ENCODE measurements at places on chromosomes 11 and 22. TPM values are rescaled to one million over a fixed set of nuclear protein-coding genes. Genes with fewer than 3 reads are reported as not detected.

Gene FLRT1
- 1.4 TPM for total RNA-seq

Gene C22orf15
- total RNA-seq: not detected

Gene E2F8
- total RNA-seq: 4.0 TPM

Gene SCN2B
- not detected for total RNA-seq

Gene CHST1
- total RNA-seq: 2.0 TPM

Gene PAX6
- total RNA-seq: 0.06 TPM

Gene CACNA1I
- 0.19 TPM for total RNA-seq

Gene P4HA3
- 0.27 TPM for total RNA-seq

DNA sequence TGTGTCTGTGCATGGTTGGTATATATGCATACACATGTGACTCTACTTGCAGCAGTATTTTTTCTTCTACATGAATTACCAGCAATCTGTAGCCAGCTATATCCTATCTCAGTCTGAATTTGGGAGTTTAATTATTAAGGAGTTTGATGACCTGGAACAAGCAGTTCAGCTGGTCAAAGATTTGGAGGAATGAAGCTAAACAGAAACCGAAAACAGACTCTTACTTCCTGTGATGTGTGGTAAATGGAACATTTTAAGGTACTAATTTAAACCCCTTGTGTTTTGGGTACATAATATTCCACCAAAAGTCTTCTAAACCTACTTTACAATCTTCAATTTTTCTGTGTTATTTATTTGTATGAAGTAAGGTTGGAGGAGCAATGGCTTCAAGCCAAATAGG lies 124.4 kb upstream of the PGR start:
- no peak for DNase-seq

GRCh38 chr11:65699306-65699705 lies 12.7 kb upstream of the KAT5 start:
- DNase-seq: no peak

GRCh38 chr11:41578421-41579051 lies 119.1 kb upstream of the LRRC4C start:
- DNase-seq: peak; percentile 93

DNA sequence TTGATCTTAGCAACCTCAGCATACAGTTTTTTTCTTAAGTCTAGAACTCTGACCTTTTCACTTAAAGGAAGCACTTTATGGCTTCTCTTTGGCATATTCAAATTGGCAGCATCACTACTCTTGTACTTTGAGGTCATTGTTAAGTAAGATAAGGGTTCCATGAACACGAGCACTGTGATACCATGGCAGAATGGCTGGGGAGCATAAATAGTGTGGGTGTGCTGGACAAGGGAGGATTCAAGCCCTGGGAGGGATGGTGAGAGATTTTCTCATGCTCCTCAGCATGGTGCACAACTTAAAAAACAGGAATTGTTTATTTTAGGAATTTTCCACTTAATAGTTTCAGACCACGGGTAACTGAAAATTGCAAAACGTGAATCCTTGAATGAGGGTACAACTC lies 111.4 kb downstream of the ATXN10 start:
- DNase-seq: no peak

DNA sequence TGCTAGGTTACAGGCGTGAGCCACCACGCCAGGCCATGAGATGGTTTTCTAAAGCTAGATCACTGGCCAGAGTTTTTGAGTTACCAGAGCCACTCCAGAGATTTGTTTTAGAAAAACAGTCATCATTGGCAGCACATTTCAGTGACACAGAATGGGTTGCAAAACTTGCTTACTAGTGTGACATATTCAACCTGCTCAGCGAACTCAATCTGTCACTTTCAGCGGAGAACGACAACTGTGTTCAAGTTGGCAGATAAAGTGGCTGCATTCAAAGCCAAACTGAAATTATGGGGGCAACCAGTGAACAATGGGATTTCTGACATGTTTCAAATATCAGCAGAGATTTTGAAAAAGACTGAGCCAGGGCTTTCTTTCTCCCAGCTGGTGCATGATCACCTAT lies 456.3 kb upstream of the ISX start:
- no peak for DNase-seq

DNA sequence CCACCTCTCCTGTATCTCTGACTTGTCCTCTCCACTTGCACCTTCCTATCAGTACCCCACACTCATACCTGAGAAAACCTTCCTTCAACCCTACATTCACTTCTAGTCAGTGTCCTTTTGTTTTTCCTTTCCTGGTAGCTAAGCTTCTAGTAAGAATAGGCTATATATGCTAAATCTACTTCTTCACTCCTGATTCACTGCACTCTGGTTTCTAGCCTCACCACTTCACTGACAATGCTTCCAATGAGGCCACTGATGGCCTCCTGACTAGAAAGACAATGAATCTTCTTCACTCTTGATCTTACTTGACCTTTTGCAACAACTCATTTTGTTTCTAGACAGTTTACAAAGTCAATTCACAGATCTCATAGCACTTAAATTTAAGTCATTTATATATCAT lies 52.0 kb downstream of the RELT start:
- no peak for DNase-seq

DNA sequence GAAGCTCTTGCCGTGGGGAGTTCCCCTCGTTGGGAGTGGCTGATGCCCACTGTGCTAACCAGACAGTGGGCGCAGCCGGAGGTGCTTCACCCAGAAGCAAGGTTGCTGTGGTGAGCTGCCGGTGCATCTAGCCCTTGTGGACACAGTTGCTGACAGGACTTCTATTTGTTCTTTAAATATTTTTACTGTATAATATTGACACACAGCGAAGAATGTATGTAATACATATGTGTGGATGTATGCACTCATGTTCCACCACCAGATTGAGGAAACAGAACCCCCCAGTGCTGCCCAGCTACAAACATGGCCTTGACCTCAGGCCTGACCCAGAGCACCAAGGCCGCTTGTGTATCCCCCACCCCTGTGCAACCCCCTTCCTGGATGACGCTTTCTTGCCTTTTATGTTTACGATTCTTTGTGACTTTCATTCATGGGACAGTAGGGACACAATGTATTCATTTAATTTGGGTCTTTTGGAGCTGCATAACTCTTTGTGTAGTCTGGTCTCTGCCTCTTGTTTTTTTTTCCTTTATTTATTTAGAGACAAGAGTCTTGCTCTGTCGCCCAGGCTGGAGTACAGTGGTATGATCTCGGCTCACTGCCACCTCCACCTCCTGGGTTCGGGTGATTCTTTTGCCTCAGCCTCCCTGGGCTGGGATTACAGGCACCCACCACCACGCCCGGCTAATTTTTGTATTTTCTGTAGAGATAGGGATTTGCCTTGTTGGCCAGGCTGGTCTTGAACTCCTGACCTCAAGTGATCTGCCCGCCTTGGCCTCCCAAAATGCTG lies 132.6 kb downstream of the TBC1D22A start:
- DNase-seq: no peak

DNA sequence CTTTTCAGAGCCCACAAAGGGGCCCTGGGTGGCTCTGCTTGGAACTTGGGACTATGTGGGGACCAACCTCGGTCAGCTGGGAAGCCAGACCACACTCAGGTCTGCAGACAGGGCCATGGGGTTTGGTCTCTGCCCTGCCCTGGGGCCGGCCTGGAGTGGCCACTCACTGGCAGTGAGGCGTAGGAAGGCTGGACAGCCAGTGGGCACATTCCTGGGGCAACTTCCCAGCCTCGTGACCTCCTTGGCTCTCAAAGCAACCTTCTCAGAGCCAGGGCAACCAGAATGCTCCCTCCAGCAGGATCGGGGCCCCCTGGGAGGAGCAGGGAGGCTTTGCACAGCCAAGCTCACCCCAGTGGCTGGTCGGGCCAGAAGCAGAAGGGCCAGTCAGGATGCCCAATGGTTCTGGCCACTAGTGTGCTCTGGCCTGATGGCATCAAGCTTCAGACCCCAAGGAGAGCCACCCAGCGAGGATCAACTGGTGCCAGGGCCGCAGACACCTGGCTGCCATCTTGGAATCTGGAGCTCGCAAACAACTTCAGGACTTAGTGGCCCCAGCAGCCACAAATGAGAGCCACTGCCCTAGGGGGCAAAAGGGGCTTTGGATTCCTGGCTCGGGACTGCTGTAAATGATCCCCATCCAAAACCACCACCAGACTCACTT lies 87.1 kb downstream of the MYEOV start:
- no peak for DNase-seq
